ENCODE measurements at places on chromosomes 7 and 10.

- no peak for DNase-seq
Measured at GRCh38 chr10:33381451-33382215, 47.2 kb upstream of the NRP1 start.

DNA sequence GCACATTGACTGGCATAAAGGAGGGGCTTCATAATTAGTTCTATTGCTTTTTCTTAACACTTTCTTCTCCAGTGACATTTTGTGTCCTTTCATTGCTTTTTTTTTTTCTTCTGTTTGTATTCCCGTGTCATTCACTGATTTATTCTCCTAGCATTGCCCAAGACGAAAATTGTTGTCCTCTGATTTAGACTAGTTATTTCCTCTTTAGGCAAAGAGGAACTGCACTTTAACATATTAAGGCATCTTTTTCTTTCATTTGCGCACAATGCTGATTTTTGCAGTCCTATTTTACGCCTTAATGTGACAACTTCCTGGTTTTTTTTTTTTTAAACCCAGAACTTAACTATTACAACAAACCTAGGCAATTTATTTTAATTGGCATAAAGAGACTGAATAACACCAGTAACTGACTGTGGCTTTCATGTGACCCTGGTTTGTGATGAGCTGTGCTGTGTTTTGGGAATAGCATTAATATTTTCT, 39.7 kb downstream of the ARID5B start:
- DNase-seq = peak; percentile 10

- DNase-seq = no peak
Measured at GRCh38 chr10:44963772-44964633, 4.4 kb downstream of the RASSF4 start.

- no peak for DNase-seq
Measured at GRCh38 chr10:51783941-51784340, 84.5 kb upstream of the CSTF2T start.

- no peak for DNase-seq
Measured at GRCh38 chr10:122077311-122077875, 88.4 kb downstream of the TACC2 start.

DNA sequence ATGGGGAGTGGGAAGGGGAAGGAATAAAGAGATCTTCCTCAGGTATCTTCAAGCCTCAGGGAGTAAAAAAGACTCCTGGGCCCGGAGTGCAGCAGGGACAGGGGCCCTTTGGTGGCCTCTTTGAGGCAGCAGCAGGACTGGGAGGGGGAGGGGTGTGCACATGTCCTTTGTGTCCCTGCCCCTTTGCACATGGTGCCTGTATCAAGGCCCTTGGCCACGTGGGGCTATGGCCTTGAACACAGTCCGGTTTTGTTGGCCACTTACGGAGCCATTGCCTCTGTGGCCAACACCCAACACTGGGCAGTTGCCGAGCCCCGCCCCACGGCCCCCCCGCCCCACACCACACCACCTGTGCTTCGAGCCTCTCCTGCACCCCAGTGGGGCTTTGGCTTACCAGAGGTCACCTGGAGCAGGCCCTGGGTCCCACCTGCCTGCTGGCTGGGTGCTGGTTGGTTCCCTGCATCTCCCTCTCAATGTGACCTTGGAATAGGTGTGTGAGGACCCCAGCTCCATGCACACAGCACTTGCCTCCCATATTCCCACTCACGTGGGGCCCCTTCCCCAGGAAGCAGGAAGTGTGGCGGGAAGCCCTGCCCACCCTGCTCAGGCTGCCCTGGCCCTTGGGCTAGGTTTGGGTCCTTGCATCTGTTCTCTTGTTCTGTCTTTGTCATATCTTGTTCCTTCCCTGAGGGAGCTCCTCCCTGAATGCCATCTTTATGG, 5.4 kb downstream of the SAP25 start:
- DNase-seq = peak; percentile 45

- peak; percentile 25 for DNase-seq
Measured at GRCh38 chr10:19815036-19815730, 1.0 kb upstream of the PLXDC2 start.

DNA sequence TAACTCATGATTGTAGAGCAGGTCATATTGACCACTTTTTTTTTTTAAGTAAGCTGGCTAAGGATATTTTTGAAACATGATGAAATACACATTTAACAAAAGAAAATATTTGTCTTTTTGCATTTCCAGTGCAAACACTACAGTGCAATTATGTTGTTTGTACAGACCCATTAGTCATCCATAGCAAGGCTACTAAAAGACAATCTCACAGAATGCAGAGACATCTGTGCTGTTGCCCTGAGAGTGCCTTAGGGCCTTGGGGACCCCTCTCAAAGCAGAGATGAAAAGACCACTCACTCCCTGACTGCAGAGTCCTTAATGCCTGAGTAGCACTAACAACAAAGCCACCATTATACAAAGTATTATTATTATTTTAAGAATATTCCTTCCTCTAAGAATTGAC, 104.5 kb downstream of the NRCAM start:
- DNase-seq = no peak

DNA sequence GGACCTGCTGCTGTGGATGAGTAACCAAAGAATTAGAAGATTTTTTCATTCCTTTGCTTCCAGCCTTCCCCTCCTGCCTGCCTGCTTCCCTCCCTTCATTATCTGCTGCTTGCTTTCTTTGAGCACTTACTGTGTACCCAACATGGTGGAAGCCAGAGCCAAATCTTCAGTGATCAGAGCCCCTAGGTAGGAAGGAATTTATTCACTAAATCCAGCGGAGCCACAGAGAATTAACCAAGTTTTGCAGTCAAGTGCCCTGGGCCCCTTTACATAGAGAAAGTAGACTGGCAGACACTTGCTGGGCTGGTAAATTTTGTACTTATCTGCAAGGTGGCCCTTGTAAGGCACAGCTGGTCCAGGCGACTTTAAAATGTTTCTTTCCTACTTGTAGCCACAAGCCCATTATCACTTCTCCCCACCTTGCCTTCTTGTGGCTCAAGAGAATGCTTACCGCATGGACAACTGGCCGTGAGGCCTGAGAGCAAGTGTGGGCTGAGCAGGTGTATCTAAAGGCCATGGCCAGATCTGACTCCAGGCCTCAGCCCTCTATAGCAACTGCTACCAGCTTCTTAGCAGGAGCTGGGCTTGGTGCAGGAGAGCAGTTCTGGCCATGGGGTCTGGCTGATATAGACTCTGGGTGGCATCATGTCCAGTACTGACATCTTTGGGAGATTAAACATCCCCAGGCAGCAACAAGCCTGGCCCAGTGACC, 11.1 kb downstream of the UNC5B start:
- DNase-seq = no peak

DNA sequence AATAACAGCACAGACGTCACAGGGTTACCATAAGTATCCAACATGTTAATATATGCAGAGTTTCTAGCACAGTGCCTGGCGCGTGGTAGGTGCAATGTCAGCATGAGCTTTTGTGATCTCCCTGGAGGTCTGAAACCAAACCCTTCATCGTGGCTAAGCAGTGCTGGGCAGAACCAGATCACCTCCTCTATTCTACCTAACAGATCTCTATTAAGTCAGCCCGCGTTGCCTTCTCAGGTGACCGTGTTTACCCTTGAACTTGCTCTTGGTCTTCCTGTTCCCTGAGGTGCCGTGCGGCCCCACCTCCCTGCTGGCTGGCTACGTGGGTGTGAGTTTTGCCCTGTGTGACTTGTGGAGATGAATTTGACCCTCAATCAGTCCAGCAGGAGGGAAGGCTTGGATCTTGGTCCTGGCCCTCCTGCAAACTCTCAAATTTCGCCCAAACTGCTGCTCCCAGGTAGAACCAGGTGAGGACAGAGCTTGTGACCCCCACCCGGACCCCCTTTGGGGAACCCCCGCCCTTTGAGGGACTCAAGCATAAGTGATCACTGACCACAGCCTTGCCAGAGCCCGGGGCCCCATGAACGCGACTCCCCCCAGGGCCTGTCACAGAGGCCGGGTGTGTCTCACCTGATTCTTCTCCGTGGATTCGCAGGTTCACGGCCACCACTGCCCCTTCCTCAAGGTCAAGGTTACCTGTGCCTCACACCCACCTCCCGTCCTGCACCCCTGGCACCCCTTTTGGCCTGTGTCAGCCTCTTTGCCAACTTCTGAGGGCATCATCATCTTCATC, 54.2 kb downstream of the ELFN1 start:
- no peak for DNase-seq

- DNase-seq = no peak
Measured at GRCh38 chr7:27409776-27410175, 167.2 kb downstream of the EVX1 start.

GRCh38 chr7:79452032-79452494, 1.4 kb downstream of the MAGI2 start:
- peak; percentile 15 for DNase-seq

DNA sequence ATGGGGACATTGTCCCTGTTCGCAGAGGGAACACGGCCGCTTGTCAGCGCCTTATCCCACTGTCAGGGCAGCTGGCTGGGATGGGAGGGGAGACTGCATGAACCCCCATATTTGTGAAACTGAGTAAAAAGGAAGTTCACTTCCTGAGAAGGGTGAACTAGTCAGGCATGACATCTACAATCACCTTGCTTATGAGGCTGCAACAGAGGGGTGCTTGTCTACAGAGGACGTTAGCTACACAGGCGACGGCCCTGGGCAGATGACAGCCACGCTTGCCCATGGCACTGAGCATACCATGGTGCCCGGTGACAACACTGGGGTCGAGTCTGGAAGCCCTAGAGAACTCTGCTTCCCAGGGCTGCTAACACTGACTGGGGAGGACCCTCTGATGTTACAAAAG, 46.0 kb upstream of the KDM7A start:
- no peak for DNase-seq

DNA sequence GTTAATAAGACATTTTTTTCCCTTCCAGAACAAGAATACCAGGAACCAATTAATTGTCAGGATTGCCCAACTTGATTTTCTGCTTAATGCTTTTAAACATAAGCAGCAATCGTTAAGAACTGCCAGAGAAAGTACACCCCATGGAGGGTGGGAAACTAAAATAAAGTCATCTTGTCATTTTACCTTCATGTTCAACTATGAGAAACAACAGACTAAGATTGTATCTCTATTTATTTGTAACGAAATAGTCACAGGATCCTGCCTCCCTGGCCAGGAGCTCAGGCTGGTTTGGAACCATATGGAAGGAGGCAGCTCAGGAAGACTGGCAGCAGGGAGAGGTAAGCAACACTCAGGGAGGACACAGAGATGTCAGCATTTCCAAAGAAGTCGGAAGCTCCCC, 129.6 kb downstream of the TNS3 start:
- DNase-seq = no peak

DNA sequence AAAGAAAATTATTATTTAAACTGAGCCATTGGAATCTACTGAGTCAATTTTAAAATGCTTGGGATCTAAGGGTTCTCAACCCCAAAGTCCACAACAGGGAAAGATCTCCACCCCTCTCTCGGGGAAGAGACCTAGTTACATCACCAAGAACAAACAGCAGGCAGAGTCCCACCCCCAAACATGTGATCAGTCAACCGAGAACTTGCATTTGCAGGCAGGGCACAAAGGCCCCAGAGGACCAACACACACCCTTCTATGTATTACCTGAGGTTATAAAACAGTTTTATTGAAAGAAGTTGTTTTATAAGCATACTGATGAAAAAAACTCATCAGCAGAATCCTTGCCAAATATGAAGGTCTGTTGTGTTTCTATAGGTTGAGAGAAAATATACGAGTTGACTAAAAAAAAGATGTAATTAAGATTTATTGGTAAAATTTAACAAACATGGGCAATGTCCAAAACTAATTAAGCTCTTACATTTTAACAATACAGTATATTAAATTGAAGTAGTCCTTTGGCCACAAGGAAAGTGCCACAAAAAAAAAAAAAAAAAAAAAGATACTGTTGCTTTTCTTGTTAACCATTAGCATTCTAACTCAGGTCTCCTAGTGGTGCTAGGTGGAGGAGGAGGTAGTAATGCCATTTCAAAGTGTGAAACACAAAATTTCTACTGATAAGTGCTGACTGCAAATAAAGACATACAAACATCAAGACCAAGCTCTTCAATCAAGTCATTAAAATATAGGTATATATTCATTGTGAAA, 975 bp upstream of the USP54 start:
- DNase-seq = peak; percentile 36

GRCh38 chr7:151498495-151498894, 21.2 kb downstream of the RHEB start:
- no peak for DNase-seq

DNA sequence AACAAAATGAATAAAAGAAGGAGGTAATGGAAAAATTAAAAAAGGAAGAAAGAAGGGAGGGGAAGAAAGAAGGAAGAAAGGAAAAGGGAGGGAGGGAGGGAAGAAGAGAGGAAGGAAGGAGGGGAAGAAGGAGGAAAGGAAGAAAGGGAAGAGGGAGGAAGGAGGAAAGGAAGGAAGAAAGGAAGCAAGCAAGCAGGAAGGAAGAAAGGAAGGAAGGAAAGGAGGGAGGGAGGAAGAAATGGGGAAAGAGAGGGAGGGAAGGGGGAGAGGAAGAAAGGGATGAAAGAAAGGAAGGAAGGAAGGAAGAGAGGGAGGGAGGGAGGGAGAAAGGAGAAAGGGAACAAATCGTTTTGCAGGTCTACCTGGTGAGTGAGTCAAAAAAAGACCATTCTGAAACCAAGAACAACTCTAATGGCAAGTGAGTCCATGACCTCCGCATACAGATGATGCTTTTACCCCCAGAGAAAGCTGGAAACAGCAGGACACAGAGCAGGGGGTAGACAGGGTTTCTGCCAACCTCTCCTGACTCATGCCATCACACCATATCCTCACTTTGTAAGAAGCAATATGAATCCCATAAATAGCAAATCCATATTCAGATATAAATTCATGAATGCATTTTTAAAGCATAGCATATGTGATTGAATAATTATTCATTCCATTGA, 1112.9 kb upstream of the AUTS2 start:
- no peak for DNase-seq

GRCh38 chr10:48748573-48748972, 63.9 kb downstream of the WDFY4 start:
- DNase-seq = no peak

Data from hematopoietic multipotent progenitor cell treated with erythropoietin and hydrocortisone succinate and interleukin-3 and kit ligand, for 8 days (in vitro differentiated cells).